ENCODE measurements at places on chromosomes 3 and 15.

- no peak for DNase-seq
Measured at GRCh38 chr15:98142572-98142971, 182.1 kb downstream of the ARRDC4 start.

GRCh38 chr3:181730316-181730715 lies 18.6 kb downstream of the SOX2 start:
- DNase-seq = no peak

DNA sequence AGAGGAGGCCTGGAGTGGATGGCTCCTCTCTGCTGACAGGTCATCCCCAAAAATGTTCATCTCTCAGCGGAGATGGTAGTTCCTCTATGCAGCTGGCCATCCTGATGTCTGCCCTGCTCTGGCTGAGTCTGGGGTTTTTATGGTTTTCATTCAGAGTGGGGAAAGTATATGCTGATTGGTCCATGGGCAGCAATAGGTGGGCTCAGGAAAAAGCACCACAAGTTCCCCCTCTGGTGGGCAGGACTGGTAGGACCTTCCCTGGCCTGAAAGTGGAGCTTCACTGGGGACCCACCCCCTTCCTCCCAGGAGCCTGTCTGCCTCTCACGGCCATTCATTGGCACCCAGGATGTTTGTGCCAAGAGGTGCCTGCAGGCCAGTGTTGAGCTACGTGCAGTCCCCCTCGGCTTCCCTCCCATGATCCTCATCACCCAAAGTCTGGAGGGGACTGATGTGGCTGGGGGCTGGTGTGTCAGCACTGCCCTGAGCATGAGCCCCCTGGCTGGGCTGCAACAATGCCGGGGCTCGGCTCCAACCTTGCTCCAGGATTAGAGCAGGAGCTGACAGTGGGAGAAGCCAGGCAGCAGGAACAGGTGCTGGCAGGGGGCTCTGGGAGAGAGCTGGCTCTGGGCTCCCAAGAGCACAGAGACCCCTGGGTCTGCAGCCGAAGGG lies 13.1 kb upstream of the BLOC1S6 start:
- DNase-seq = no peak

- no peak for DNase-seq
Measured at GRCh38 chr3:49476563-49476962, 6.5 kb downstream of the DAG1 start.

DNA sequence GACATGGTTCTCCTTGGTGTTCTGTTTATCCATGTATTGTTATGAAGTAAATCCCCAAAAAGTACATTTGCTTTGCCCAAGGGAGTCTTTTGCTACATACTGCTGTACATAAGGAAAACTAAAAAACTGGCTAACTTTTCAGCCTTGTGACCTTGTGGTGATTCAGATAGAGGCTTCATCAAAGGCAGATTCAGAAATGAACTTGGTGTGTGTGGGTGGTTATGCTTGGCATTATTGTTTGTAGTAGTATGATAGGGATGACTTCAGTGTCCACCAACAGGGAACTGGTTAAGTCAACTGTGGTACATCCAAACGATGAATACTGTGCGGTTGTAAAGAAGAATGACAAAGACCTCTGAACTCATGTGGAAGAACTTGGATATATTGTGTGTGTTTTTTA lies 75.6 kb upstream of the CHRNB4 start:
- no peak for DNase-seq

- DNase-seq = no peak
Measured at GRCh38 chr3:87333393-87333892, 57.1 kb upstream of the POU1F1 start.

DNA sequence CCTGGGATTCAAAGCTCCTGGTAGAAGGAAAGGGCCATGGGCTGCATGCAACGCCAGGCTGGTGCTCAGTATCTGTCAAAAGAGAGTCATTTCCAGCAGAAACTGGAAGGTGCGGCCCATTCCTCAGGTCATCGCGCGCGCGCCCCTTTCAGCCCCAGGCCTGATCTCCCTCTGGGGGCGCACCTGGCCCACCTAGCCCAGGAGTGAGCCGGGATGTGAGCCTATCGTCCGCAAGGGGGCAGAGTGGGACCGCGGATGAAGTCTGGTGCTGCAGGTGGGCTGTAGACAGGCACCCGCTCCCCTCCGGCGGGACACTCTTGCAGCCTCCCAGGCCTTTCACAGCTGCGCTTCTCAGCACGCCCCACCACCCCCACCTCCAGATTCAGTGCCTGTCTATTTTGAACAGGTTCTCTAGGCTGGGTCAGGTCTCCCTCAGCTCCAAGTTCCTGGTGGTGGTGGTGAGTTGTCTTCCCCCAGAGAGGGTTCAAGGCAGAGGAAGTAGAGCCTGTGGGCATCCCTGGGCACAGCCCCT lies 5.8 kb upstream of the RPL29 start:
- DNase-seq = no peak

DNA sequence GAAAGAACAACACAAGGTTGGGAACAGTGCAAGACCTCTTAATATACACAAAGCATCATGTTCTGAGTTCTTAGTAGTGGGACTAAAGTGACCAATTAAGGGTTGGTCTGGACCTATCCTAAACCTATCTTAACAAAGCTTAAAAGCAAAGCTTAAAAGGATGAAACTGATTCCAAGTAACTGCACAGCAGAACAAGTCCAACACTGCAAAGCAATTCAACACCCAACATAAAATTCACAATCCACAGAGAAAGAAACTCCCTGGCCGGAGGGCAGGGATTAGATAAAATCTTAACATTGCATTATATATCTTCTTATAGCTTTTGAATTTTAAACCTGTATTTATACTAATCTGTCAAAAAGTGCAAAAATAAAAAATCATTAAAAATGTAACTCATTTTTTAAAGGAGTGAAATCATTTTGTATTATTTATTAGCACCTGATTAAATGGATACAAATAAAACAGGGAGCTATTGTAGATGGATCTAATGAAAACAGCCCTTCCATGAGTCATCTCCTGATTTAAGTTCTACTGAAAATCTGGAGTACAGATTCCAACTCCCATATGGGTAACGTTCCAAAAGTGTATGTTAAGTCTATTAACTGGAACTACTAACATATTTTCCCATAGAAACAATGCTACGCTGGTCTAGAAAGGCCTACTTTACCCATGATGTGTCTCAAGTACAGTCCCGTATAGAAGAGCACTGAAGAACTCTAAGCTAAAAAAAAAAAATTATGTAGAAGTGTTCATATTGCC lies 34.9 kb downstream of the PIK3R4 start:
- no peak for DNase-seq

GRCh38 chr3:129519449-129519848 lies 9.0 kb upstream of the RHO start:
- no peak for DNase-seq

DNA sequence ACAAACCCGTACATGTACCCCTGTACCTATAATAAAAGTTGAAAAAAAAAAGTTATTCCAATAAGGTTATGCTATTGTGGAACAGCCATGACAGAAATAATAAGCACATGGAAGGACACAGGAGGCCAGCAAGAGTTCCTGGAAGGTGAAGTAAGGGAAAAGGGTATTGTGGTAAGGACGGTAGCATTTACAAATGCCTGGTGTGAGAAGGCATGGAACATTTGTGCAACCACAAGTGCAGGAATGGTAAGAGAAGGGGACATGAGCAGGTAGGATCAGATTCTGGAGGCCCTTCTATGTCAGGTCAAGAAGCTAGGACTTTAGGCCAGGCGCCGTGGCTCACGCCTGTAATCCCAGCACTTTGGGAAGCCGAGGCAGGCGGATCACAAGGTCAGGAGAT lies 82.5 kb downstream of the PPP2R3A start:
- no peak for DNase-seq

DNA sequence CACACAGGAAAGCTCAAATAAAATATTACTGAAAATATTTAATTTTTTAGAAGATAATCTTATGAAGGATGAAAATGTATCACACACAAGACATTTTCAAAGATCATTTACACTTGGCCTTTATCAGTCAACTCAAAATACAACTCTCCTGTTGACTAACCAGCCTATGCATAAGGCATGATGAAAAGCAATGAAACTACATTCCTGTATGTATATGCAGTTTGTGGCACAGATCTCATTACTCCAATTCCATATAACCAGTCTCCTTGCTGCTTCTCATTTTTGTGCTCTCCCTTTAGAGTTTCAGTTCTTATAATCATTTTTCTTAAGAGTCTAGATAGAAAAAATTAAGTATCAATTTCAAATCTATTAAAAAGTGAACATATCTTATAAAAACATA lies 25.8 kb downstream of the AQR start:
- no peak for DNase-seq

GRCh38 chr15:29139540-29140459 lies 129.8 kb downstream of the NSMCE3 start:
- DNase-seq = no peak
